ENCODE measurements at places on chromosomes 13 and 19. TPM values are rescaled to one million over a fixed set of nuclear protein-coding genes. Genes with fewer than 3 reads are reported as not detected.

DNA sequence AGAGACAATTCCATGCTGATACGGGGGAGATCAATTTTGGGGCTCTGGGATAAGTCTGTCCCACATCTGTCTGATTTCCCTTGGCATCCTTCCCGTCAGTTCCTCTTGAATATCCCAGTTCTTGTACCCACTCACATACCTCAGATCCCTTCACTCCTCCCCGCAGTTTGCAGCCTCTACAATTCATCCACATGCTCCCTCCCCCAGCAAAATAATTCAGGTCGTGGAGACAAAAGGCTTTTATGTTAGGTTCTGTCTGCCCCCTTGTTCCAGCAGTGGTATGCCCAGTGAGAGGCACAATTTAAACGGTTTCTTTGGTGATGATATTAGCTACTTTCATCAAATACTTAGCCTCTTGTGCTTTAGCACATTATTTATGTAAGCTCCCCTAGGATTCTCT, 9.6 kb downstream of the RPS16 start:
- H3K27me3 ChIP-seq, result no peaks in the 10 kb centered on the region
- peaks cover 6% of the 10 kb centered on the region for H3K4me1 ChIP-seq
- H3K36me3 ChIP-seq, result peaks cover 17% of the 10 kb centered on the region
- no peak for DNase-seq
- H3K4me3 ChIP-seq, result no peak overlapping the region

- H3K4me3 ChIP-seq, result no peak overlapping the region
- no peaks in the 10 kb centered on the region for H3K36me3 ChIP-seq
- H3K27ac ChIP-seq, result no peak overlapping the region
- no peak for DNase-seq
- H3K27me3 ChIP-seq, result peaks cover 14% of the 10 kb centered on the region
Observed at GRCh38 chr19:33524024-33524664, 2.6 kb upstream of the PEPD start.

- H3K4me3 ChIP-seq, result no peak overlapping the region
- H3K27ac ChIP-seq, result no peak overlapping the region
- H3K27me3 ChIP-seq, result peaks cover 28% of the 10 kb centered on the region
- H3K36me3 ChIP-seq, result no peaks in the 10 kb centered on the region
Observed at GRCh38 chr19:14826006-14826405, 9.0 kb downstream of the OR7A5 start.

GRCh38 chr13:29556742-29557141, 38.7 kb downstream of the SLC7A1 start:
- no peak overlapping the region for H3K4me3 ChIP-seq
- DNase-seq, result peak; percentile 65
- H3K27ac ChIP-seq, result peak overlapping the region; percentile 9
- H3K36me3 ChIP-seq, result no peaks in the 10 kb centered on the region
- no peaks in the 10 kb centered on the region for H3K27me3 ChIP-seq

DNA sequence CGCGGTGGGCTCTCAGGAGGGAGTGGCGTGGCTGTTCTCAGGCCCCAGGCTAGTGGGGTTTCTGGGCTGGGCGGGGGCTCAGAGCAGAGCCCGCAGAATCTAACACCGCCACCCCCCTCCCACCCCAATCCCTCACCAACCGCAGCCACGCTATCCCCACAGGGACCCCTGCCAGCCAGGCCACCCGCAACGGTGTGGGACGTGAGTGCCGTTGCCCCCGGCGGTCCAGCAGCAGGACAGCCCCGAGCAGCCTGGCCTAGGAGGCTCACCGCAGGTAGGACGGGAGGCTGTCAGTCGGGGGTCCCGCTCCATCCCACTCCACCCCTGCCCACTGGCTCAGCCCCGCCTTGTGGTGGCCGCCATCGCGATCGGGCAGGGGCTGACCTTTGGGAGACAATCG, at the start of gene NTN5:
Gene NTN5 (minus strand): TSS at position 24 of the 400 bp plus-strand sequence. CDS start 2,031 bp downstream, outside the sequence.
- H3K4me3 ChIP-seq, result no peak within 1 kb of the TSS
- no peak for DNase-seq
- H3K36me3 ChIP-seq, result no peaks in the 10 kb centered on the region
- H3K4me1 ChIP-seq, result peaks cover 4% of the 10 kb centered on the region
- no peak within 1 kb of the TSS for H3K27ac ChIP-seq

DNA sequence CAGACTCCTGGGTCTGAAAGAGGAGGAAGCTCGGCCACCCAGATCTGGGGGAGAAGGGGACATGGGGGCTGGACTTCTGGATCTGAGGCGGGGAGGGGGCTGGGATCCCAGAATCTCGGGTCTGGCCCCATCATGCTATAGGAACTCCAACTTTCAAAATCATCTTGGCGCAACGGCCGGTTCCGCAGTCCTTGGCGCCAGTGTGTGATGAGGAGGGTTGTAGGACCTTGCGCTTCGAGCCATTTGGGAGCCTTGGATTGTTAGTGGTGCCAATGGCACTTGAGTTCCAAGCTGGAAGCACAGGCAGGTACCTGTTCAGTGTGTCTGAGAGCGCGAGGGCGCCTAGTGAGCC, 324 bp downstream of the RUVBL2 start:
- no peak for DNase-seq
- peaks cover 14% of the 10 kb centered on the region for H3K4me1 ChIP-seq
- peaks cover 5% of the 10 kb centered on the region for H3K36me3 ChIP-seq
- peak overlapping the region; percentile 85 for H3K27ac ChIP-seq
- H3K4me3 ChIP-seq, result peak overlapping the region; percentile 79
- no peaks in the 10 kb centered on the region for H3K27me3 ChIP-seq

DNA sequence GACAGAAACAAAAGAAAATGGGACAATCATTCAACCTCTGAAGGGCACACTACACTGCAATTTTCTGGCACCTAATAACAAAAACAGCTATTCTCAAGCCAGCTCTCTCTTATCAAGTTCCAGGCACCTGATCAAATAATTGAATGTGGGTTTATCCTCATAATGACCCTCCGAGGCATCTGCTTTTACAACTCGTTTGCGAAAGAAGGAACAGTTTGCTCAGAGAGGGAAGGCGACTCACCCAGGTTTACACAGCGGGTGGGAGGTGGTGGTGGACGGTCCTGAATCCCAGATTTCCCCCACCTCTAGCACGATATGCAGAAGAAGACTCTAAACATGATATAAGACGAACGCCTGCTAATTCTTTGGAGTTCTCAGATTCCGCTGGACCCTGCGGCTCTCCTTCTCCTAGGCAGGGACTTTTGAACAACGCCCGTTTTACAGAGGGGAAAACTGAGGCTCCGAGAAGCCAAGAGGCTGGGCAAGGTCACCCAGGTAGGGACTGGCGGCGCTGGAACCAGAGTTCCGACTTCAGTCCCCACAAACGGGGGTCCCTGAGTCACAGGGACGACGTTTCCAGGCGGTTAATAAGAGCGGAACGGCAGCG, 641 bp downstream of the SGTA start:
- no peaks in the 10 kb centered on the region for H3K27me3 ChIP-seq
- peaks cover 18% of the 10 kb centered on the region for H3K4me1 ChIP-seq
- no peak for DNase-seq
- peak overlapping the region; percentile 91 for H3K27ac ChIP-seq
- H3K4me3 ChIP-seq, result peak overlapping the region; percentile 91

DNA sequence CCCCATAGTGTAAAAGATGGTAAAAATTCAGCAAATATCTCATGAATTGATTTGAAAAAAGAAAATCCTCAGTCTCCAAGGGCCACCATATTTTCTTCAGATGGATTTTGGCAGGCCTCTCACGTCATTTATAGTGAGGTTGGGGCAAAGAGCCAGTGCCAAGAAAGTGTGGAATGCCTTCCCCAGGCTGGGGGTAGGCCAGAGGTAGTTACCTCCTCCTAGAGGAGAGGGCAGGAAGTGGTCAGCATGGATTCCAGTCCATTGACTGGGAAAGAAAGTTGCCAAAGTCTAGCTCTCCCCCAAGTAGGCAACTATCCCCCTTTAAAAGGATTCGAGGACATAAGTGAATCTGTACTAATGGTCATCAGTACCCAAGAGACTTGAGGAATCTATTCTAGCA, 68.4 kb upstream of the KCTD4 start:
- no peak overlapping the region for H3K27ac ChIP-seq
- H3K4me1 ChIP-seq, result no peaks in the 10 kb centered on the region
- no peak overlapping the region for H3K4me3 ChIP-seq
- H3K27me3 ChIP-seq, result no peaks in the 10 kb centered on the region
- DNase-seq, result no peak
- H3K36me3 ChIP-seq, result peaks cover 5% of the 10 kb centered on the region

DNA sequence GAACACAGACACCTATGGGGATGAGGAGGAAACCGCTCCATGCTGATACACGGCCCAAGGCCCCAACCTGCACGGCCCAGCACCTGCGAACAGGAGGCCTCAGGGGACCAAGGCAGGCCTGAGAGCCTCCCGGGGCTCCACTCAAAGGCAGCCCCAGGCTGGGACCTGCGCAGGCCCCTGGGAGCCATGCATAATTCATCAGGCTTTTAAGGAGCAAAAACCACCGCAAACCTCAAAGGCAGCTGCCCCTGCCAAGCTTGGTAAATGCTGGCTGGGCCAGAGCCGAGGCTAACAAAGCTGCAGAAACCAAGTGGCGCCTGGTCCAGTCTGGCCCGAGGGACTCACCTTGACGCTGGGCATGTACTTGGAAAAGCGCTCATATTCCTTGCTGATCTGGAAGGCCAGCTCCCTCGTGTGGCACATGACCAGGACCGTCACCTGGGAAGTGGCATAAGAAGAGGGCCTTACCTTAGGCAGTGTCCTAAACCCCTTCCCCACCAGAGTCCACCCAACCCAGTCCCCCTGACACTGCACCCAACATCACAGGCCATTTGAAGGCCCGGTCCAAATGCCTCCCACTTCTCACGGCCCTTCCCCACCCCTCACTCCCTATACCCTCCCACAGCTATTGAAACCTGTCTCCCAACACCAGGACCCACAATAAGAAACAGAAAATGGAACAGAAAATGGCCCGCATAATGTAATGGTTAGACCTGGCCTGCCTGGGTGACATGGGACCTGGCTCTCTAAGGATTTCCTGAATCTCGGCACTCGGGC, 7.8 kb downstream of the DDX39A start:
- H3K27me3 ChIP-seq, result no peaks in the 10 kb centered on the region
- no peak for DNase-seq
- H3K4me3 ChIP-seq, result no peak overlapping the region
- H3K27ac ChIP-seq, result no peak overlapping the region
- peaks cover 85% of the 10 kb centered on the region for H3K36me3 ChIP-seq

- peaks cover 20% of the 10 kb centered on the region for H3K27me3 ChIP-seq
- DNase-seq, result no peak
- no peak overlapping the region for H3K27ac ChIP-seq
- no peaks in the 10 kb centered on the region for H3K36me3 ChIP-seq
Observed at GRCh38 chr13:102983496-102983895, 82.7 kb downstream of the SLC10A2 start.

DNA sequence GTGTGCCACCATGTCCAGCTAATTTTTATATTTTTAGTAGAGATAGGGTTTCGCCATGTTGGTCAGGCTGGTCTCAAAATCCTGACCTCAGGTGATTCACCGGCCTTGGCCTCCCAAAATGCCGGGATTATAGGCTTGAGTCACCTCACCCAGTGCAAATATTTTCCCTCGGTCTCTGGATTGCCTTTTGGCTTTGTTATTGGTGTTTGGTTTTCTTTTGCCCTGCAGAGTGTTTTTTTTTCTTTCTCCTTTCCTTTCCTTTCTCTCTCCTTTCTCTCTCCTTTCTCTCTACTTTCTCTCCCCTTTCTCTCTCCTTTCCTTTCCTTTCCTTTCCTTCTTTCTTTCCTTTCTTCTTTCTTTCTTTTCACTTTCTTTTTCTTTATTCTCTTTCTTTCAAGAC, 33.2 kb downstream of the KDM4B start:
- H3K27ac ChIP-seq, result no peak overlapping the region
- H3K36me3 ChIP-seq, result no peaks in the 10 kb centered on the region
- H3K4me1 ChIP-seq, result no peaks in the 10 kb centered on the region

Gene ZNF304
- 11.0 TPM for total RNA-seq

Gene INSL3
- not detected for total RNA-seq

DNA sequence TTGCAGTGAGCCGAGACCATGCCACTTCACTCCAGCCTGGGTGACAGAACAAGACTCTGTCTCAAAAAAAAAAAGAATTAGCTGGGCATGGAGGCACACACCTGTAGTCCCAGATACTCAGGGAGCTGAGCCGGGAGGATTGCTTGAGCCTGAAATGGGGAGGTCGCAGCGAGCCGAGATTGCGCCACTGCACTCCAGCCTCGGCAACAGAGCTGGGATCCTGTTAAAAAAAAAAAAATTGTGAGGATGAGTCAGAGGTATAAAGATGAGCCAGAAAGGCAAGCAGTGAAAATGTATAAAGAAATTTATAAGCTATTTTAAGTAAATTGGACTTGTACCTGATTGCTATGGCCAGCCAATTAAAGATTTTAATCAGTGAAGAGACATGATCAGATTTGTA, 21.1 kb downstream of the KBTBD6 start:
- no peaks in the 10 kb centered on the region for H3K27me3 ChIP-seq
- H3K4me1 ChIP-seq, result no peaks in the 10 kb centered on the region
- DNase-seq, result no peak
- no peak overlapping the region for H3K27ac ChIP-seq
- H3K36me3 ChIP-seq, result no peaks in the 10 kb centered on the region
- no peak overlapping the region for H3K4me3 ChIP-seq

DNA sequence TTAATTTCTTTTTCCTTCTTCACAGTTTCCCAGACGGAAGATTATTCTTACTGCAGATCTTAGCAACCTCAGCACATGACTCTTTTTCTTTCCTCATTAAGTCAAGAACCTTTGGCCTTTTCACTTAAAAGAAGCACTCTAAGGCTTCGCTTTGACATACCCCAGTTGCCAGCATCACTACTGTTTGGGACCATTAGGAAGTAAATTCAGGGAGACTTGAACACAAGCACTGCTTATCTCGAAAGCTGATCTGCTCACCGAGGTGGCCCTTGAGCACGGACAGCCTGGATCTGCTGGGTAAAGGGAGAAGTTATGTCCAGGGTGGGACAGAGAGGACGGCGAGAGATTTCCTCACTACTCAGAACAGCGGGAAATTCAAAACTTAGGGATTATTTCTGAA, 151.4 kb upstream of the RNF113B start:
- no peaks in the 10 kb centered on the region for H3K36me3 ChIP-seq
- no peak for DNase-seq
- H3K4me1 ChIP-seq, result peaks cover 22% of the 10 kb centered on the region
- no peaks in the 10 kb centered on the region for H3K27me3 ChIP-seq
- no peak overlapping the region for H3K4me3 ChIP-seq
- H3K27ac ChIP-seq, result no peak overlapping the region

DNA sequence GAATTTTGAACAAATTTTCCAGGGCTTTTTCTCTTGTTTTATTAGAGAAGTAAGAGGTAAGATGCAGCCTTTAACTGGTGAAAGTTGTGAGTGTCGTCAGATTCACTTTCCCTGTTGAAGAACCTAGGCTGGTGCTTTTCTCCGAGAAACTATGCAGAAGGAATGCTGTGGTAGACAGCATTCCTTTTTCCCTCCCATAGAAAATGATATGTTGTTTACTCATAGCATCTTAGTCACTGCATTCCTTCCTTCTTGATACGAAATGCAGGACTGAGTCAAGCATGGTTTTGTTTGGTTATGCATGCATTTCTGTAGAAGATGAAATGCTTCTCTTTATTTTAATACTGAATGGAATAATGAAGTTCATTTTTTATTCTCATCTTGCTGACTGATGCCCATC, 3.4 kb downstream of the ITGBL1 start:
- no peak overlapping the region for H3K27ac ChIP-seq
- H3K36me3 ChIP-seq, result no peaks in the 10 kb centered on the region
- no peaks in the 10 kb centered on the region for H3K27me3 ChIP-seq
- H3K4me1 ChIP-seq, result peaks cover 8% of the 10 kb centered on the region
- no peak overlapping the region for H3K4me3 ChIP-seq

Gene HSH2D
- total RNA-seq, result not detected

- H3K27ac ChIP-seq, result no peak overlapping the region
- H3K4me3 ChIP-seq, result no peak overlapping the region
- peaks cover 13% of the 10 kb centered on the region for H3K4me1 ChIP-seq
- no peak for DNase-seq
- no peaks in the 10 kb centered on the region for H3K27me3 ChIP-seq
Observed at GRCh38 chr19:2511570-2511969, 35.6 kb downstream of the GADD45B start.

GRCh38 chr13:29905845-29906244, 55.4 kb upstream of the UBL3 start:
- peak; percentile 40 for DNase-seq
- H3K27me3 ChIP-seq, result no peaks in the 10 kb centered on the region
- no peak overlapping the region for H3K4me3 ChIP-seq
- no peaks in the 10 kb centered on the region for H3K36me3 ChIP-seq
- H3K27ac ChIP-seq, result no peak overlapping the region
- peaks cover 8% of the 10 kb centered on the region for H3K4me1 ChIP-seq

All from A673 (cell line).